ENCODE measurements at places on chromosomes 7 and 10. TPM values are rescaled to one million over a fixed set of nuclear protein-coding genes. Genes with fewer than 3 reads are reported as not detected.

The ELMO1 gene
- total RNA-seq, result 120 TPM

The EXOC6 gene
- 12.3 TPM for total RNA-seq

The NME8 gene
- total RNA-seq, result not detected

The GNGT1 gene
- total RNA-seq, result not detected

The ABCB8 gene
- 74.7 TPM for total RNA-seq

The ABCB4 gene
- 2.3 TPM for total RNA-seq

DNA sequence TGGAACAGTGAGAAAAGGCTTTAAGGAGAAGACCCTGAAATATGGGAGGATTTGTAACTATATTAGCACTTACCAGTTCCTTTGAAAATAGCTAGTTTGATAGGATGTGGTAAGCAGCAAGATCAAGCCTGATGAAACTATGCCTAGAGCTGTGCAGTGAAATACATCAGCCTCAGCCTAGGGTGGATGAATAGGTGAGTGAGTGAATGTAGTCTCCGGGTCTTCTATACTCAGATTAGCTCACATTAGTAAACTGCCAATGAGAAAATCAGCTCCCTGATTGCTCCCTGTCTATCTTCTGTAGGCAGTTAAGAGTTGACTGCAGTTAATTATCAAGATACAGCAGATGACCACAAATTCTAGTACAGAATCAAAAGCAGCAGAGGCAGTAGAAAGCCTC is 89.6 kb downstream of the ELAPOR2 start:
- no peaks in the 10 kb centered on the region for H3K27me3 ChIP-seq
- H3K4me3 ChIP-seq, result no peak overlapping the region
- H3K27ac ChIP-seq, result no peak overlapping the region
- no peaks in the 10 kb centered on the region for H3K36me3 ChIP-seq

DNA sequence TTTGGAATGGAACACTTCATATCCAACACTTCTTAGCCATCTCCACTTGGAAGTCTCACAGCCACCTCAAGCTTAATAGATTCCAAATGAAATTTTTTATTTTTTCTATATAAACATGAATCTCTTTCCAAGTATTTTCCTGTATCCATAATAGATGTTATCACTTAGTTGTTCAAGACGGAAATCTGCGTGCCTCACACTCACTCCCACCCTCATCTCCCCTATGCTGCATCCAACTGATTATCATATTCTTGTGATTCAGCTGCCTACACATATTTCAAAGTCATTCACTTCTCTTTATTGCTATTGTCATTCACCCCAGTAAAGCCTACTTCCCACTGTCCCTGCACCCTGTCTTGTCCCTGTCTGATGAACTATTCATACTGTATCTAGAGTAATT is 70.2 kb upstream of the MKX start:
- H3K4me1 ChIP-seq, result no peaks in the 10 kb centered on the region
- H3K27ac ChIP-seq, result no peak overlapping the region
- no peak for DNase-seq
- no peaks in the 10 kb centered on the region for H3K36me3 ChIP-seq

DNA sequence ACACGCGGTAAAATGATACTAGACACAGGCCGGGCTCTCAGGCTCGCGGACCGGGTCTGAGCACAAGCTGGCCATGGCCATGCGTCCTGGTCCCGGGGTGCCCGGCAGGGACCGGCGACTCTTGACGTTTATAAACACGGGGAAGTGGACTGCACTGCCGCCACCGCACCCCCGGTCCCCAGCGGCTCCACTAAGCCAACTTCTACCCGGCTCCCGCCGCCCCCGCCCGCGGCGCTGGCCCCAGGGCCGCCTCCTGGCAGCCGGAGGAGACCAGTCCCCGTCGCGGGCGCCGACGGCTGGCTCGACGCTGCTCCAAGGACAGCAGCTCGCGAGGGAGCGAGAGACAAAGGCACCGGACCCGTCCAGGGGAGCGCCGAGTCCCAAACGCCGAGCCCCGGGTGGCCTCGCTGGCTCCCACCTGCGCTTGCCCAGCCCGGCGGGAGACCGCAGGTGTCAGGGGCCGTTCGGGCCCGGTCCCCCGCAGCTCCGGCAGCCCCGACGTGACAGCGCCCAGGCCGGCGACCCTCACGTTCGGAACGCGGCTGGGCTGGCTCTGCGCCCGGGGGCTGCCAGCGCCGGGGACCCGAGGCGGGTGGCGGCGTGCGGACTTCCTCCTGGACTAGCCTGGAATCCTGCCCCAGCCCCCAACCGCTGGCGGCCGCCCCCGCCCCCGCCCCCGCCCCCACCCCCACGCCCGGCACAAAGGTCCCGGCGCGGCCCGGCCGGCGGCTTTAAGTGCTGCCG is 517 bp downstream of the ITGB1 start:
- peaks cover 75% of the 10 kb centered on the region for H3K4me1 ChIP-seq
- peak; percentile 39 for DNase-seq
- H3K4me3 ChIP-seq, result peak overlapping the region; percentile 84

GRCh38 chr7:99848420-99849216 is 20.8 kb downstream of the CYP3A43 start:
- no peaks in the 10 kb centered on the region for H3K4me1 ChIP-seq
- no peak overlapping the region for H3K27ac ChIP-seq
- DNase-seq, result no peak
- H3K36me3 ChIP-seq, result peaks cover 2% of the 10 kb centered on the region
- H3K27me3 ChIP-seq, result no peaks in the 10 kb centered on the region
- H3K4me3 ChIP-seq, result no peak overlapping the region

DNA sequence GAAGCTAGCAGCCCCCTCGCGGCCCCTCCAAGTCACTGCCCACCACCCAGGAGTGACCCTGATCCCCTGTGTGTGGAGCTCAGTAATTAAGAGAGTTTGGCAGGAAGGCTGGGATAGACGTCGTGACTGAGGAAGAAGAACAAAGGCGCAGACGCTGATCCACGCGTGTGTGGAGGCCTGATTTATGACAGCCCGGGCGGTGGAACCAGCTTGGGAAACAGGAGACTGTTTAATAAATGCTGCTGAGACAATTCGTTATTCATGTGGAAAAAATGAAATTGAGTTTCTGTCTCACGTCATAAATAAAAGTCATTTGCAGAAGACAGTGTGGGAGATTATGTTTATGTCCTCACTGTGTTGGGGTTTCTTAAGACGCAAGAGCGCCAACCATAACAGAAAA is 130.8 kb downstream of the ELFN1 start:
- H3K4me3 ChIP-seq, result no peak overlapping the region
- peaks cover 3% of the 10 kb centered on the region for H3K4me1 ChIP-seq
- H3K27ac ChIP-seq, result no peak overlapping the region
- H3K27me3 ChIP-seq, result peaks cover 3% of the 10 kb centered on the region
- DNase-seq, result no peak

DNA sequence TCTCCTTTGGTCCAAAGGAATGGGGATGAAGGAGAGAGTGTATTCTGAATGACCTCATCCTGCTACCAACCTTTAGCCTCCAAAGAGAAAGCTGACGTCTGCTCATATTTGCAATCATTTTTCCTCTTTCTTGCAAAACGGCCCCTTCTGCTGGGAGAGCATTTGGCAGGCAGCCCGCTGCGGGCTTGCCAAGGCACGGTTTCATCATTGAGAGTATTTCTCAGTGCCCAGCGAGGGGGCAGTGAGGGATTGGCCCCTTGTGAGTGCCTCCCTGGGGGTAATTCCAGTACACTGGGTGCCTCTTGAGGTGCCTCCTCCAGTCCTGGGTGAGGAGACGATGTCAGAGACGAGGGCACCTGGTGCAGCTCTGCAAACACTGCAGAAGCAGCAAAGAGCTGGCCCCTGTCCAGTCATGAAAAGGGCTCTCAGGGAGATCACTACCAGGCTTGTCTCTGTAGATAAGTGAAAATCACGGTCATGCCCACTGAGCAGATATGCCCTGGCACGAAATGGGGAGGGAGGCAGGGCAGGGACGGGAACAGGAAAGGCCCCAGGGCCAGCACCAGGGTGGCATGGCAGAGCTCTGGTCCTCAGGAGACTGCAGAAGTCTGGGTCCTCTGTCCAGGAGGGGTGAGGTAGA is 48.7 kb upstream of the SHH start:
- H3K27me3 ChIP-seq, result no peaks in the 10 kb centered on the region
- DNase-seq, result no peak
- H3K4me1 ChIP-seq, result no peaks in the 10 kb centered on the region
- H3K27ac ChIP-seq, result no peak overlapping the region
- no peak overlapping the region for H3K4me3 ChIP-seq
- no peaks in the 10 kb centered on the region for H3K36me3 ChIP-seq

DNA sequence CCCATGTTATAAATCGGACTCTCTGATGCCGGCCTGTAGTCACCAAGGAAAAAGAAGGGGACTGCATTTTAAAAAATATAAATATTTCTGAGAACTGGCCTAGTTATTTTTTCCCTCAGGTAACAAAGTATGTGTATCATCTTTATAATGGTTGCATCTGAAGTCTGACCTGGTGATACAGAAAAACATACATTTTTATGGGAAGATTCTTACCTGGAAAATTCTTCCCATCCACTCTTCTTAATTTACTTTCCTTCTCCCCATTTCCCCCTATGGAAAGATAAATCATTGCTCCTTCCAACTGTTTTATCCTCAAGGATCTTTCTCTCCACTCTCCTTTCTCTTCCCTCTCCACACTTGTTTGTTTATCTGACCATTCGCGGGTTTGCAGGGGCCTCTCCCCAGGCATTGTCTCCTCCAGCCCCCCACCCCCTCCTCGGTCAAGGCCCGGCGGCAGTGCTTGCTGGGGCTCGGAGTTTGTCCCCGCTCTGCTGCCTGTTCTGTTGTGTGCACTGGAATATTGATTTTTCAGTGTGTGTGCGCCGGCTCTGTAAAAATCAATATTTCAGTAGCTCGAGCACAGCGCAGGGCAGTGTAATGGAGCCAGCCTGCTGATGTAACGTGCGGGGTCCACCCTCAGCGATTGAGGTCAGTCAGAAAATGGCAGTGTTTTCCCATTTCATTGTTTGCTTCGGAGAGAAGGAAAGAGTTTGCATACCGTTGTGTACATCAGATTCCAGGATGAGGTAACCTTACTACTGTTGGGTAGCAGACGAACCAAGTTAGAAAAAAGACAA is 199.5 kb upstream of the NFE2L3 start:
- H3K27ac ChIP-seq, result no peak overlapping the region
- peaks cover 22% of the 10 kb centered on the region for H3K4me1 ChIP-seq
- H3K4me3 ChIP-seq, result peak overlapping the region; percentile 79

Data from naive thymus-derived CD8-positive, alpha-beta T cell (primary cell).